Right ventricle myocardium superior (tissue), 1 donor: ENCODE measurements at places on chromosomes 11 and 22. TPM values are rescaled to one million over a fixed set of nuclear protein-coding genes. Genes with fewer than 3 reads are reported as not detected.

- no peak for DNase-seq
Observed at GRCh38 chr22:24291515-24292201, 21.0 kb downstream of the SPECC1L start.

GRCh38 chr22:41856469-41856868 lies 23.6 kb downstream of the SREBF2 start:
- no peak for DNase-seq

DNA sequence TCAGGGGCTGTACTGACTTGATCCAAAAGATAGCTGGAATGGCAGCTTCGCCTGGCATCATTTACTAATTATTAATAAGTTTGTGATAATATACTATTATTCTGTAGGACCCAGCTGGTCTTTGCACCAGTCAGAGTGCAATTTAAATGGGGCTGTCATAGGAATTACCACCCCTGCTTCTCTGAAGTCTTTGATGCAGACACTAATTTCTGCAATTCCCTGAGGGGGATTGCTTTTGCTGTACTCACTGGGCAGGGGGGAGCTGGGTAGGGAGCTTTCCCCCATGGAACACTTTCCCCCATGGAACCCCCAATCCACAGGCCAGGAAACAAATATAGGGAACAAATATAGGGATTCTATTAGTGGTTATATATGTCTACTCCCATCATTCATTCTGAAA lies 54.9 kb upstream of the TSKU start:
- no peak for DNase-seq

DNA sequence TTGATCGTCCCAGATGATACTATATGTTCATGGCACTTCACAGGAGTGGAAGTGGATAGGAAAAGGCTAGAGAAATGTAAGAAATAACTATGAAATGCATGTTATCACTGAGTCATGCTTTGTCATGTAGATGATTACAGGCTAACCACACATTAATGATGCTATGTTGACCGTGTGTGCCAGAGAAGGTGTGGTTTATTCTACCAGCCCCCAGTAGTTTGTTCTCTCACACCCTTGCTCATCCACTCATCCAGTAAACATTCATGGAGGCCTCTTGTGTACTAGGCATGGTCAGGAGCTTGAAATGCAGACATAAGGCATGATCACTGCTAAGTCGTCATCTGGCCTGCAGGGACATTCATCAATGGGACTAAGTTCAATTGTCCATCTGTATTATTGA lies 153.0 kb upstream of the PITPNB start:
- no peak for DNase-seq

DNA sequence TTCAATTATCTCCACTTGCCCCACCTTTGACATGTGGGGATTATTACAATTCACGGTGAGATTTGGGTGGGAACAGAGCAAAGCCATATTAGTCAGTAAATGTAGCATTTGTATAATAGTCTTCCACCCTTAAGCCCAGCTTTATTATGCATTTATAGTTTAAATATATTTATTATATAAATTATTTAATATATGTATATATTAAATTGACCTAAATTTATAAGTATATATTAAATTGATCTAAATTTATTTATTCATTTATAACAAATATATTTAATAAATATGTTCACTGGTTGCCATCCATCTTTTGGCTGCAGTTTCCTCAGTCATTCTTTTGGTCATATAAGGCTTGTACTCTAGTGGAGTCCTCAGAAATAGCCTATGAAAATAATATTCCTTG lies 23.6 kb upstream of the CHORDC1 start:
- DNase-seq = no peak

GRCh38 chr11:114196997-114197703 lies 99.0 kb upstream of the NNMT start:
- DNase-seq = no peak

The VSTM5 gene
- total RNA-seq = not detected

The THRSP gene
- 2.6 TPM for total RNA-seq

- DNase-seq = no peak
Observed at GRCh38 chr11:12664385-12664784, 9.8 kb upstream of the TEAD1 start.

The AGBL2 gene
- total RNA-seq = 0.35 TPM

- no peak for DNase-seq
Observed at GRCh38 chr22:49297286-49297870, 530.3 kb downstream of the BRD1 start.

DNA sequence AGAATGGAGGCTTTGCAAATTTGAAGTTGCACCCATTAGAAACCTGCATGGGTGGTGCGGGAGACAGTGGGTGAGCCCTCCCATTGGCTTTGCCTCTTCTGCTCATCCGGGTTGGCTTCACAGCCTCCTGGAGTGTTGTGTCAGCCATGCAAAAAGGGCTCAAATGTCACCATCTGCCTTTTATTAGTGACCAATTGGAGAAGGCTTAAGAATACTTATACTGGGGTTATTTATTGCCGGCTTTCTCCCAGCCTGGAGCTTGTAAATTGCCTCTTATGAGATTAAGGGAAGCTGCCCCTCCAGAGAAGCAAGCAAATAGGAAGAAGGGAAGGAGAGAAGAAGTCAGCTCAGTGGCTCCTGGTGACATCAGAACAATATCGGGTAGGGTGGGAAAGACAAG lies 182.6 kb downstream of the ST3GAL4 start:
- no peak for DNase-seq

The ARRB1 gene
- 24.6 TPM for total RNA-seq

GRCh38 chr22:25970374-25970911 lies 198.8 kb upstream of the SEZ6L start:
- DNase-seq = peak; percentile 58

The CASP5 gene
- total RNA-seq = not detected

The VPREB1 gene
- not detected for total RNA-seq

DNA sequence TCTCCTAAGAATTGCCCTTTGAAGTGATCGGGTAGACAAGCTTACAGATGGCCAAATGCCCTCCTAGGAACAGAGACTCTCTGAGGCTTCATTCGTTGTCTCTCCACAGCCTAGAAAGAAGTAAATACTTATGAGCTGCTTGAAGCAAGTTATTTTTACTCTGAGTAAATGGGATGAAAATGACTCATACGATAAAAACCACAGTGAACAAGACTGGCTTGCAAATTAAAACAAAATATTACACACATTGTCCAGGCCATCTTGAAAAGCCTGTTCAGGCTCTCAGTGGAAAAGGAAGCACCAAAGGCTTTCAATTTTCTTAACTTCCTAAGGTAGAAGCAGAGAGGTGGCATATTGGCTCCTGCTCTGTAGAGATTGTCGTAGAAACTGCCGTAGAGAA lies 294.2 kb downstream of the NELL1 start:
- DNase-seq = no peak
